Subcutaneous adipose tissue (tissue), 4 donors: ENCODE measurements at places on chromosomes 12 and 14. TPM values are rescaled to one million over a fixed set of nuclear protein-coding genes. Genes with fewer than 3 reads are reported as not detected.

ADCY4 gene
- total RNA-seq, result 22.5 TPM

ACTR10 gene
- 66.9 TPM for total RNA-seq

KRT1 gene
- not detected for total RNA-seq

OASL gene
- 4.1 TPM for total RNA-seq

KRT5 gene
- total RNA-seq, result 0.33 TPM

EIF2B2 gene
- total RNA-seq, result 28.4 TPM

TRAF3 gene
- total RNA-seq, result 21.0 TPM

CLEC6A gene
- not detected for total RNA-seq

B4GALNT3 gene
- not detected for total RNA-seq

RERGL gene
- total RNA-seq, result 3.5 TPM

HRK gene
- 0.22 TPM for total RNA-seq

NRL gene
- total RNA-seq, result not detected

BEST3 gene
- not detected for total RNA-seq

JPH4 gene
- total RNA-seq, result 0.19 TPM
